Placental epithelial cell (primary cell): ENCODE measurements at places on chromosomes 16 and 17. TPM values are rescaled to one million over a fixed set of nuclear protein-coding genes. Genes with fewer than 3 reads are reported as not detected.

ASIC2 gene
- not detected in 2 replicates for total RNA-seq

CORO1A gene
- total RNA-seq, result 5.1 and 5.7 TPM in 2 replicates

FBXW10 gene
- 0.11 and 0.39 TPM in 2 replicates for total RNA-seq

MYH8 gene
- total RNA-seq, result not detected in 2 replicates

MRM3 gene
- 10.4 and 20.8 TPM in 2 replicates for total RNA-seq

ASGR1 gene
- 0.79 TPM in 1 of 2 replicates, not detected in the other for total RNA-seq

SGSH gene
- 15.9 and 23.9 TPM in 2 replicates for total RNA-seq

INO80E gene
- total RNA-seq, result 34.9 and 52.2 TPM in 2 replicates

ANKRD40CL gene
- under 0.01 TPM in 1 of 2 replicates, not detected in the other for total RNA-seq
